ENCODE measurements at places on chromosomes 7 and 10.

- no peak for DNase-seq
These were observed 139.0 kb downstream of the TACC2 start for GRCh38 chr10:122127943-122128342.

DNA sequence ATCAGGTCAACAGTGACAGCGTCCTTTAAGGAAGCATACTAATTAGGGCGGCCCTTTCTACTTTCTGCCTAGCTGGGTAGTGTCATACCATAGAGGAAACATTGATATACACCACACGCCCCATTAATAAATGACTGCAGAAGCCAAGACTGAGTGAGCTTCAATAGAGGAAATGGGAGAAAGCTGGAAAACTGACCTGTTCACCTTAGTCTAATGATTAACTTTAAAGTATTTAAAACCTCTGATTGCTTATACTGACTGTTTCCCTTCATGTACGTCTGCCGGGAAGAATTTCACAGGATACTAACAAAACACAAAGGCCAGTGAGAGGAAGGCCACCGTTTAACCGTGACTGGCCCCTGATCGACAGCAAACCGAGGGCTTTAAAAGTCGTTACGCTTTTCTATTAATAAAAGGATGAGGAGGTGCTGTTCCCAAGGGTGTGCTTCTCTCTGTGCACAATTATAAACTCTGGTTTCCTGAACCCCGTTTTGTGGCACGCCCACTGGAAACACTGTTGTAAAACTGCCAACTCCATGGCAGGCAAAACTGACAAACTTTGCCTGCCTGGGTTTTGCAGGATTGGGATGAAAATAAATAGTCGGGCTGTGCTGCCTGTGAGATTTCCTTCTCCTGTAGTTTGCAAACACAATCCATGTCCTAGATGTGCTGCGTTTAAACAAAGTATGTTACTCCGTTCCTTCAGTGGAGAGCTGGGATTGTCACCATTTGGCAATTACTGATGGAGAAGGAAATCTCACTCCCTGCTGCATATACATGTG, 137.6 kb downstream of the NRP1 start:
- DNase-seq: no peak

DNA sequence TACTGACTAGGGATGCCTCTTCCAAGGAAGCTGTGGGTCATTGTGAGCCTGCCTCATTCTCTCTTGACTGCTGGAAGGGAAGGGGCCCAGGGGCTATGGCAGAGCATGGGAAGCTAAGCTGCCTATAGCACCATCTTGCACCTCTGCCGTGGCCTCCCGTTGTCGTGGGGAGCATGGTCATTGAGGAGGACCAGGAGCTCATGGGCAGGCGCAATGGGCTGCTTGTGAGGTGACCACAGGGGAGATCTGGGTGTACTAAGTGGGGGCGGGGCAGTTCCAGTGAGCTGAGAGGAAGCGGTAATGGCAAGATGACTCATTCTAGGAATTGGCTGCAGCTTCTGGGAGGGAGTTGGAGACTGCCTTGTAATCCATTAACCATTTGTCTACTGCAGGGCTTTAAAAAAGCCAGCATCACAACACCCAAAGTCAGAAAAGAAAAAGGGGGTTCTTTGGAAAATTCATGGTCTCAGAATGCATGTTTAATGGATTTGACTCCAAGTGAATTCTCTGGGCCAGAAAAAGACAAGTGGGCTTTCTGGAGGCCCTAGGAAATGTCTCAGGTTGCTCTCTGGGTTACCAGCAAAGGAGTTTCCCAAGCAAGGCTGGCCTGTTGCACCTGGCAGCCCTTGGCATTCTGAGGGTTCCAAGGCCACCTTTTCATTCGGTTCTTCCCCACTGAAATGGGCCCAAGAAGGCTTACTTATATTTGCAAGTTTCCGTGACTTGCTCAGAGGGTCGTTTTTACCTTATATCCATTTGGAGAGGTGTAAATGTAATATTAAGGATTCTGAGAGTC, 3.6 kb downstream of the DUSP5 start:
- peak; percentile 83 for DNase-seq

DNA sequence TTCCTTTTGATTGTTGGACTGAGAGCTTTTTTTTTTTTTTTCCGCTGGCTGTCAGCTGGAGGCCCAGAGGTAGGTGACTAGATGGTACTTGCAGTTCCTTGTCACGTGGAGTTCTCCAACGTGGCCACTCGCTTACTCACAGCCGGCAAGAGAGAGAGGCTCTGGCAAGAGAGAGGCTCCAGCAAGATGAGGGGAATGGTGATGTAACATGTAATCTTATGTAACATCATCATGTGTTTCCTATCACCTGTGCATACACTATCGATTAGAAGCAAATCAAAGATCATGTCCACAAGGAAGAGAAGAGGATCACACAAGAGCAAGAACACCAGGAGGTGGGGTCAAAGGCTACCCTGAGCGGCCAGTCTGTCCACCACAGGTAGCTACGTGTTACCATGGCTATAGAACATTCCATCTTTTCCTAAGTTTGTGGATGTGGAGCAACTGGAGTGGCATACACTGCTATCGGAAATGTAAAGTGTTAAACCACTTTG, 4.0 kb upstream of the BORCS7 start:
- no peak for DNase-seq

GRCh38 chr10:5547931-5548660, 23.3 kb downstream of the CALML3 start:
- DNase-seq: peak; percentile 70

DNA sequence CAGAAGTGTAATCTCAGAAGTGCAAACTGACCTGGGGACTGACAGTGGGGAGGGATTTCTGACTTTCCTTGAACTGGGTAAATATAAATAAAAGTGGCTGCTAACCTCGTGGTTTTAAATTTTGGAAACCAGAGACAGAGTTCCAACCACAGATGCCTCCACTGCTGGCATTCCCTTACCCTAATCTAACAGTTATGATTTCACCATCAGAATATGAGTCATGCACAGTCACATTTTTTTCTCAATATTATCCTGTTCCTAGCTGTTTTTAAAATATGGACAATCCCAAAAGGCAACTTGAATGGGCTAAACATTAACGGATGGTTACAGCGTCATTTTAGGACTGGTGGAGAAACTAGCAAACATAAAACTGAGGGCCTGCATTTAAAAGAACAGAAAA, 264.3 kb upstream of the INHBA start:
- DNase-seq: no peak

DNA sequence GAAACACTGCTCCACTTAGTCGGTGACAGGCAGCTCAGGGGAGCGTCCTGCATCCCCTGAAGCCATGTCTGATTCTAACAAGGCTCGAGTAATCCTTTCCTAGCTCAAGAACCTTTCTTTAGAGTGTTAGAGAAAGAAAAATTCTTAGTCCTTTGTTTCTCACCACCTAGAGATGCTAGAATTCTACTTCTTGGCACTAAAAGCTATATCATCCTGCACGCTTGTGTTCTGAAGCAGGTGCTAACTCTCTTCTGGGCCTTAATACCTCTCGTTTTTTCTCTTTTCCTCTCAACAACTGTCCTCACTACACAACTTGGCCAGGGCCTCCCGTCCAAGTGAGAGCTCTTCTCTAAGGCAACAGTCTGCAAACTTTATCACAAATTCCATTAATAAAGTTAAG, at the start of gene LYZL2:
TSS of gene LYZL2 (minus strand) at position 101 of the 400 bp plus-strand sequence. CDS start 2,838 bp downstream, outside the sequence.
- no peak for DNase-seq

DNA sequence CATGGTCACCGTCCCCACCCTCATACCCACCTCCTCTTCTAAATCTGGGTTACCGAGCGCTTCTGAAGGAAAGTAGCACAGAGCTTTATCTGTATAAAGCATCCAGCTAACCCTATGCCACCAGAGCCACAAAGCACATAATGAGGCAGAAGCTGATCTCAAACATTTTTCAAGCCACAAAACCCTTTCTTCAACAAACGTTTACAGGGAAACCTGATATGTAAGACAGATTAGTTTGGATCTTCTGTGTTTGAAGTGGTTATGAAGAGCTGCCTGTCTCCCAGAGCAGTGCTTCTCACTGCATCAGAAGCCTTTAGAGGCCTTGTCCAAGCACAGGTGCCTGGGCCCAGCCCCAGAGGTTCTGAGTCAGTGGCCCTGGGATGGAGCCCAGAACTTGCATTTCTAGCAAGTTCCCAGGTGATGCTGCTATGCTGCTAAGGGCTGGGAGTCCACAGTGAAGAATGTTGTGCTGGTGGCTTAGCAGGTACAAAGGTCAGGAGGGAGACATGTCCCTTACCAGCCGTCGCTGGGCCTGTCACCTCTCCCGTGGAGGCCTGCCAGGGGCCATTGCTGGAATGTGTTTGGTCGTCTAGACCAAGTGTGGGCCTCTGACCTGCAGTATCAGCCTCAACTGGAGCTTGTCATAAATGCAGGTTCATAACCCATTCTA, 90.4 kb downstream of the TAF3 start:
- no peak for DNase-seq

DNA sequence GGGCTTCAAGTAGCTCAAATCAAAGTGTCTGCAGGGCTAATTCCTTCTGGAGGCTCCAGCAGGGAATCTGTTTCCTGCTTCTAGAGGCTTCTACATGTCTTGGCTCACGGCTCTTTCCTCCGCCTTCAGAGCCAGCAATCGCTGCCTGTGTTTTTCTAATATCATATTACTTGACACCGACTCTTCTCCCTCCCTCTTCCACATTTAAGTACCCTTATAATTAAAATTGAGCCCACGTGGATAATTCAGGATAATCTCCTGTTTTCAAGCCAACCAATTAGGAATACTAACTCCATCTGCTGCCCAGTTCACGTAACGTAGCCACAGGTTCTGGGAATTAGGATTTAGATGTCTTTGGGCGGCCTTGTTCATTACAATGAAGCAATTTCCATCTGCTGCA, 372.2 kb downstream of the DPP6 start:
- DNase-seq: no peak

- DNase-seq: no peak
These were observed 51.1 kb upstream of the ADARB2 start for GRCh38 chr10:1788401-1788800.

GRCh38 chr10:100923580-100923979, 10.8 kb downstream of the SLF2 start:
- DNase-seq: peak; percentile 90

DNA sequence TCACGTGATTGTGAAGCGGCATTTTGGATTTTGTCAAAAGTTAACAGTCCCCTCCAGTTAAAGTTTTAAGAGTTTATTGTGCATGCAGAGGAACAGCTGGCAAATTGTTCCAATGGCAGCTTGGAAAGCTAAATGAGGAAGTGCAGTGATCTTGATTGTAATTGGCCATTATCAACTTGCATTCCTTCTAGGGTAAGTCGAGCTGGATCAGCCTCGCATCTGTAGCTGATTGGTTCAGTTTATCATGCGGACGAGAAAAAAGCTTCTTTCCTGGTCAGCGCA, 566 bp downstream of the ZNF789 start:
- DNase-seq: peak; percentile 70

DNA sequence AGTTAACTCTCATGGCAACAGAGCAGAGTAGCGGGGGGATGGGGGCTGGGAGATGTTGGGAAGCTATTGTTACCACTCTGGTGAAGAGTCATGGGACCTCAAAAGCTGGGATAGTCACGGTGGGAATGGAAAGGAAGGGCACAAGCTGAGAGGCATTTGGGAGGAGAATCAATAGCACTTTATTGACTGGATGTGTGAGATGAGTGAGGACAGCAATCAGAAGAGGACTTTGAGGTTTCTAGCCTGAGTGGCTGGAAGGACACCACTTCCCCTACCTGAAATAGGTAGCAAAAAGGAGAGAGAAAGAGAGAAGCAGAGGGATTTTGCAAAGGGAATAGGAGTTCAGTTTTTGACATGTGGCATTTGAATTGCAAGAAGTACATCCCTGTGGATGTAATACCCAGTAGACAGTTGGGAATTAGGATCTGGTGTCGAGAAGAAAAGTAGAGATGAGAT, 27.2 kb downstream of the SCD start:
- no peak for DNase-seq

Measured in PC-9 (cell line).